ENCODE measurements at places on chromosomes 3 and 15. TPM values are rescaled to one million over a fixed set of nuclear protein-coding genes. Genes with fewer than 3 reads are reported as not detected.

Gene CERS3
- not detected for total RNA-seq

Gene KIF23
- total RNA-seq = 4.0 TPM

Gene RHCG
- not detected for total RNA-seq

Gene MOBP
- total RNA-seq = 0.27 TPM

Gene RAB8B
- 14.2 TPM for total RNA-seq

Gene PYDC2
- not detected for total RNA-seq

Gene ATP13A4
- 10.7 TPM for total RNA-seq

Gene GPR62
- not detected for total RNA-seq

Gene LMAN1L
- total RNA-seq = not detected

Gene CTDSPL
- total RNA-seq = 80.0 TPM

Gene MYLK
- total RNA-seq = 240 TPM

Measured in left colon (tissue), 2 donors.